OCI-LY7 (cell line): ENCODE measurements at places on chromosomes 2 and 18.

DNA sequence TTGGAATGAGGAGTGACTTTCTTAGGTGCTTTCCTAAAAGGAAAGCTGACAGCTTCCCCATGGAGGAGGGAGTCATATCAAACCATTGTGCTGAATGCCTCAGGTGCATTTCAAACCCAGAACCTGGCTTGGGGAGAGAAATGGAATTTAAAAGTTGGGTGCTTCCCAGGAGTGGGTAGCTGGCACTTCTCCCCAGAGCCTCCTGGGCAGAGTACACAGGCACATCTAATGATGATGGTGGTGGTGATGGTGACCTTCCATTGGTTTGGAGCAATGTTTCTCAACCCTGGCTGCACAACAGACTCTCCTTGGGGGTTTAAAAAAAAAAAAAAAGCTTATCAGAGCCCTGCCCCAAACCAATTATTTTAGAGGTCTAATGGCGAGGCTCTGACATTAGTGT lies 8.3 kb downstream of the FOSL2 start:
- no peak for DNase-seq

- no peak for DNase-seq
Measured at GRCh38 chr2:20603791-20604190, 47.1 kb downstream of the HS1BP3 start.

DNA sequence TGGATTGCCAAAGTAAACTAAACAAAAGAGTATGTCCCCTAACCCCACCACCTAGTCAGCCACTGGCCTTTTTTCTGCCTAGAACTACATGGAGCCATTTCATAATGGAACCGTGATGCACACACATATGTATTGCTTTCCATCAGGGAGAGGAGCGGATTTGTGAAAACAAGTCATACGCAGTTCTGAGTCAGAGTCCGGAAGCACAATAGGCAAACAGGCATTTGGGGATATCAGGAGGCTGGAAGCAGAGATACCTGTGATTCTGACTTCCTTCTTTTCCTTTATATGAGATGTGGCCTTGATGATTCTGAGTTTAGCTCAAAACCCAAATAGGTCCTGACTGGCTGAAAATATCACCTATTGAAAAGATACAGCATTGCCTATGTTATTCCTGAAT lies 93.5 kb downstream of the TMEM163 start:
- DNase-seq, result no peak

GRCh38 chr2:176418768-176419167 lies 149.5 kb downstream of the MTX2 start:
- no peak for DNase-seq

- no peak for DNase-seq
Measured at GRCh38 chr18:55018602-55019001, 59.3 kb upstream of the CCDC68 start.

DNA sequence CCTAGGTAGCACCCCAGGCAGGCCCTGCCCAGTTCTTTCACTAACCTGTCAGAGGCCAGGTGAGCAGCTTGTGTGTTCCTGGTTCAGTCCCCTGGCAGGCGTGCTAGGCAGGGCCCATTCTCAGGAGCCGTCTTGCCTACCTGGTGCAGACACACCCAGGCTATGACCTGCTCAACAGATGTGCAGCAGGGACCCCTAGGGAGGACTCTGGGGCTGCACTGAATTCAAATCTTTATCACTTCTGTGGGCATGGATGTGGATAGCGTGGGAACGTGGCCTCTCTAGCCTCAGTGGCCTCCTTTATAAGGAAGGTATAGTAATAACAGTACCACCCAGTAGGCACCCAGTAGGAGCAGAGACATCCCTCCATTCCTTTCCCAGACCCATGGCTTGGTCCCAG lies 48.4 kb downstream of the PLEKHB2 start:
- peak; percentile 19 for DNase-seq

GRCh38 chr18:45761512-45762114 lies 37.6 kb downstream of the SLC14A1 start:
- DNase-seq, result no peak

DNA sequence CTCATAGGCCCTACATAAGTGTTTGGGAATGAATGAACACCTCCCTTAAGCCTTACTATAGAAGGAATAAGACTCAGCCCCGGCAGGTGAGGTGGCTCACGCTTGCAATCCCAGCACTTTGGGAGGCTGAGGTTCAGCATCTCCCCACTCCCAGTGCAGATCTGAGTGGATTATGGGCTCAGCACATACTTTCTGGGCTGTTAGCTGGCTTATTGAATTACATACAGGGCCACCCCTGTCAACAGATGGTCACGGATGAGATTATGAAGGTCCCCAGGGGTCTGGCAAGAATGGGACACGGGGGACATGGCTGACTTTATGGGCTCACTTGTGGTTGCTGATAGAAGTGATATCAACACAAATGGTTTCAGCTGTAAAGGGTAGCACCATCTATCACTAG lies 322.3 kb downstream of the TSN start:
- DNase-seq, result no peak

GRCh38 chr2:131801210-131801744 lies 273.6 kb downstream of the CCDC74A start:
- DNase-seq, result no peak

- no peak for DNase-seq
Measured at GRCh38 chr2:71503837-71504236, 50.5 kb downstream of the DYSF start.

- DNase-seq, result no peak
Measured at GRCh38 chr2:237488901-237489860, 2.1 kb downstream of the MLPH start.

- DNase-seq, result no peak
Measured at GRCh38 chr2:47031909-47032668, 116.5 kb upstream of the MCFD2 start.

GRCh38 chr18:7740821-7741220 lies 173.7 kb downstream of the PTPRM start:
- DNase-seq, result no peak

- peak; percentile 53 for DNase-seq
Measured at GRCh38 chr2:144686518-144687215, 166.7 kb upstream of the ZEB2 start.

DNA sequence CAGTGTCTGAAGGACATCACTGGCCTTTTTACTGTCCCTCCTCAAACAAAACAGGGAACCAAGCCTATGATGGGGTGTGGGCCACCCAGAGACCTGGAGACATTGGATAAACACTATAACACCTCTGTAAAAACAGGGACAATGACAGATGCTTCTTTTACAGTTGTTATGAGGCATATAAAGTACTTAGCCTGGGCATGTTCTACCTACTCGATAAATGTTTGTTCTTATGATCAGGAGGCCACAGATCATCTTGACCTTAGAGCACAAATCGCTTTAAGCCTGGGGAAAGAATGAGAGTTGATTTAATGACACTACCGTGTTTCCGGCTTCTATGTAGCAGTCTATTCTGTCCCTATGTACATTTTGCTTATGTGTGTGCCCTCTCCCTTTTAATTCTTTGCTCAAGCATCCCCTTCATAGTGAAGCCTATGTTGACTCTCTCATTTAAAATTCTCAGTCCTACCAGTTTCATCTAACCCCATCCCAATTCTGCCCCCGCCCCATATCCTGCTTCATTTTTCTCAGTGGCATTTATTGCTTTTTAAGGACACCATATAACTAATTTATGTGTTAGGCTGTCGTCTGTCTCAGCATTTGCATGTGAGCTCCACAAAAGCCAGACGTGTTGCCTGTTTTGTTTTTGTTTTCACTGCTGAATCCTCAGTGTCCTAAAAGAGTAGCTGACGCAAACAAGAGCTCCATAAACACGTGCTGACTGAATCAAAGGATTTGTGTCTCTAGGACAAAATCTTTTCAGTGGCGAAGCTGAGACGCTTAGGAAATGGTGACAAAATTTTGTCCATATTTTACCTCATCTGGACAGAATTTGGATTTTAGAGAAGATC lies 182.3 kb upstream of the ST6GAL2 start:
- DNase-seq, result no peak

DNA sequence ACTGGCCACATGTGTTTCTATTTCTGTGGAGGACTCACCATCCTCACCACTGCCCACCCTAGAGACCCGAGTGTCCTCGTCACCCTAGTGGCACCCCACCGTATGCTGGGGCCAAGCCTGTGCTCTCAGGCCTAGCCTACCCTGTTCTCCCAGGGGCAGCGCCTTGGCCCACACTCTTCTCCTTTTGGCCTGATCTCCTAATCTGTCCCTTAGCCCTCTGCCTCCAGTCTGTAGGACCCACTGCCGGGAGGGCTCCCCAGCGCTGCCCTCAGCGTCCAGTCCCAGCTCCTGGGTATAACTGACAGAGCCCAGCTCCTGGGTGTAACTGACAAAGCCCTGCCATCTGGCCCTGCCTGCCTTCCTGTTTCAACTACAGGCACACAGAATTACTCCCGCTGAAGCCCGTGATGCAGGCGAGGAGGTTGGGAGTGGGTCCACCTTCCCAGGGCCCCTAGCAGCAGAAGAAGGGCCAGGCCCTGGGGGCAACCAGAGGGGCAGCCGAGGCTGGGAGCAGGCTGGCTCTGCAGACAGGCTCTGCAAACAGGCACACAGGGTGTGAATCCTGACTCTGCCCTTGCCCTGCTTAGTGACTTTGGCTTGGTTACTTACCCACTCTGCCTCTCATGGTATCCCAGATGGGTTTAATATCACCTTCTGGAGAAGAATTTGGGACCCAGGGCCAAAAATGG lies 25.6 kb upstream of the PTMA start:
- peak; percentile 49 for DNase-seq

- no peak for DNase-seq
Measured at GRCh38 chr2:209821806-209822205, 50.2 kb downstream of the UNC80 start.

DNA sequence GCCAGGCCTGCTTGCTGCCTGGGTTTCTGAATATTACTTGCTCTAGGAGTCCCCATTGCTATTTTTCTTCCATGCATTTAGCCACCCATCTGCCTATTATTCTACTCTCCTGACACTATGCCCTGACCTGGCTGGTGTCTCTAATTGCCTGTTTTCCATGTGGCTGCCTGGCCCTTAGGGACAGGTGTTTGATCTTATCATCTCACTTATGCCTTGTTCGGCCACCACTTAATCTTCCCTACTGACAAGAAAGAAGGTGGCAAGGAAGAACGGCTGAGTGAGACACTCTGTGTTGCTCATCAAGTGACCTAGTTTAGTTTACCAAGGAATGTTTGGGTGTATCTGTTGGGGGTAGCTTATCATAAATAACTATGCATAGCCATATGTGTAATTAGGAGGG lies 50.4 kb upstream of the RAPH1 start:
- DNase-seq, result no peak

DNA sequence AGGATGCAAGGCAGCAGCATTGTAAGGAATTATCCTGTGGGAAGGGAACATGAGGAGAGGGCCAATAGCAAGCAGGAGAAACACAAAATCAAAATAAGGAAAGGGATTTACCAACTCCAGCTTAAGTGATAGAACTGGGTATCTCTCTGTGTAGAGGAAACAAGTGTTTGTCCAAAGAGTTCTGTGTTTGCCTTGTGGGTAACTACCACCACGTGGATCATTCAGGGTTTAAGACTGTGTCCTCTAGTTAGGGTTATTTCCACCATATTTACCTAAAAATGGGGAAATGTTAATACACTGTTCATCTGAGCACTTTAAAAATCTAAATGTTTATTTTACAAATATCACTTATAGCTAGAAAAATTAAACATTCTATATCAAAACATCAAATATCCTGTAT lies 283.3 kb downstream of the EIPR1 start:
- DNase-seq, result no peak

- no peak for DNase-seq
Measured at GRCh38 chr18:6401687-6402086, 13.0 kb downstream of the L3MBTL4 start.

GRCh38 chr2:79131687-79132086 lies 11.4 kb downstream of the REG1A start:
- no peak for DNase-seq

GRCh38 chr2:236857246-236857645 lies 228.4 kb upstream of the COPS8 start:
- DNase-seq, result no peak

DNA sequence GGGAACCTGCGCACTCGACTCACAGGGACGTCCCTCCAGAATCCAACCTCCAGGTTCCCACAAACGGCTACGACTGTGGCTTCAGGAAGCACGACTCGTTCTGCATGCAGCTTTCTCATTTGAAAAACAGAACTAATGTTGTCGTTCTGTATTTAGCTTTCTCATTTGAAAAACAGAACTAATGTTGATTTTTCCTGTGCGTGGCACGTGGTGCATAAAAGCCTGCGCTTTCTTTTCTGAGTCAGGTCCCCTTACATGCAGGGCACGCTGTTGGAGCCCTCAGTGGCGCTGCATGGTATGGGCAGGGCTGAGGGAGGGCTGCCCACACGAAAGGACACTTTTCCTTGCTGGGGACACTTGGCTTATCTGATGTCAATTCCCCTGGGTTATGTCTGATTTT lies 124.3 kb downstream of the TMEM18 start:
- DNase-seq, result no peak

- no peak for DNase-seq
Measured at GRCh38 chr2:65549257-65549627, 116.8 kb upstream of the SPRED2 start.

GRCh38 chr2:31327505-31327904 lies 87.0 kb downstream of the XDH start:
- DNase-seq, result no peak

DNA sequence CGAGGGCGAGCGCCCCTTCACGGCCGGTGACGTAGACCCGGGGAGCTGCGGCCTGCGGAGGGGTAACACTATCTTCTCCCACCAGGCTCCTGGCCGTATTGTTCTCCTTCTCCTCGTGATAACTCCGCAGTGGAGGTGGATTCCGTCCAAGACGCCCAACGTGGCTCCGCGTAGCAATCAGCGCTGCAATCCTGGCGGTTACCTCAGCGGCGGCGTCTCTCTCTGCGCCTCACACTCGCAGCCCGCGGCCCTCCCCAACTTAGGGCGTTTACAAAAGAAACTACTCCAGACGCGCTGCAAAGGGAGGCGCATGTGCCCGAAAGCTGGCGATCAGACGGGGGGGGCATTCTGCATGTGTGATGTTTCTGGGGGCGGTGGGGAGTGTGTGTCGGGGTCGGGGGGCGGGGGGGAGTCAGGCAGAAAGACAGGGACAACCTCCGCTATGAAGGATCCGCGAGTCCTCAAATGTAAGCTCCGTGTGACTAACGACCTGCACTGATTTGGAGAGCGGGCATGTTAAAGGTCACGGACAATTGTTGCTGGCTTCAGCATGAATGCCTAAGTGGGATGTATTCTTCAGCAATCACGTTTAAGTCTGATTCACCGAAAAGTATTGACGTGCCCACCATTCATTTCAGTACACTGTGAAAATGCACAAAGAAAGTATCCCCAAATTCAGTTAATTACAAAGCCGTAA lies 1.3 kb upstream of the ZNF516 start:
- DNase-seq, result peak; percentile 64

DNA sequence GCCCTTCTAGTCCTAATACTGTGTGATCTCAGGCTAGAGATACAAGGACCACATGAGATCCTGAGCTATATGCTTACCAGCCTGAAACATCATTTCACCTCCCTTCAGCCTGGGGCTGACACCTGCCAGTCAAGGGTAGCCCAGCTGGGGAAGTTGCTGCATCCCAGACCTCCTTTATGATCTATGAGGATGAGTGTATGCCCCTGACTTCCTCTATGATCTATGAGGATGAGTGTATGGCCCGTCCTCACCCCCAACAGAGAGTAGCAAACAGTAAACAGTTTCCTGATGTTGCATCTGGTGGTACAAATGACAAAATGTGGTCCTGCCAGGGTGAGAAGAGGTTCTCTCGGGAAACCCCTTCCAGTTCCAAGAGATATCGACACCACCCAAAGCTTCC lies 8.9 kb upstream of the OTOF start:
- no peak for DNase-seq
